ENCODE measurements at places on chromosomes 4 and X.
A peak's percentile ranks its signal among the peaks of the same experiment; 100 is the strongest.

DNA sequence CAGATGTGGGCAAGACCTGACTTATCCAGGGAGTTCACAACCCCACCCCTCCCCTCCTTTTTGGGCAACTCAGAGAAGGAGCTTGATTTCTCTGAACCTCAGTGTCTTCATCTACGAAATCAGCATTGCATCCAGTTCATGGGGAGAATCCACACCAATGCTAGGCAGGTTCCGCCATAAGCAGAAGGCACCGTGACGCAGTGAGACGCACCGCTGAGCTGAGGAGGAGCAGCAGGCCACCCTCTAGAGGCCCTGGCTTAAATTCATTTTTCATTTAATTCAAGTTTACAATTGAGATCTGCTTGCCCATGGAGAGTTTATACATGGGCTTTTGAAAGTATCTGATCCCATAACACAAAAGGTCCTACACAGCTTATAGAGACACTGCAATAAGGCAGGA lies 55.7 kb downstream of the CPZ start:
- no peak for DNase-seq

DNA sequence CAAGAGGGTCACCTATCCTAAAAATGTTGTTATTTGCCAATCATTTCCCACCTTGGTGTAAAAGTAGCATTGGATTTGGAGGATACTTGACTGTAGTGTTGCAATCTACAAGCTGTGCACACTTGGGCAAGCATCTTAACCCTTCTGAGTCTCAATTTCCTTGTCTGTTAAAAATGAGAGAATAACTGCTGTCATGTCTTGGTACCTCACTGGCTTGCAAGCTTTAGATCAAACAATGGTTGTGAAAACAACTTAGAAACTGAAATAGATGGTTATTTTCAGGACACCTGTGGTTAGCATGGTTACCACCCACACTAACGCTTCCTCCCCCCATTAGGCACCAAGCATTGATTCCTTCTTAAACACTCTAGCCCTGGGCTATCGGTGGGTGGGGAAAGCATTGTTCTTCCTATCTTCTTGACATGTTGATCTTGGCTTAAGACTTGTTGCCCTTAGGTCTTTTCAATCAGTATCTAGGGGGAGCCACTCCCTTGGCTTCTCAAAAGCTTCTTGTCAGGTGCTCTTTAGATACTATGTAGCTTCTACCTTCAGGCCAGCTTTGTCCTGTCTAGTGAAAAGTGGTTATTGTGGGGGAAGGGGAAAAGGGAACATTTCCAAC lies 10.6 kb upstream of the AMOT start:
- DNase-seq = no peak

- no peak for DNase-seq
Measured at GRCh38 chrX:108412783-108413182, 25.4 kb downstream of the COL4A6 start.

DNA sequence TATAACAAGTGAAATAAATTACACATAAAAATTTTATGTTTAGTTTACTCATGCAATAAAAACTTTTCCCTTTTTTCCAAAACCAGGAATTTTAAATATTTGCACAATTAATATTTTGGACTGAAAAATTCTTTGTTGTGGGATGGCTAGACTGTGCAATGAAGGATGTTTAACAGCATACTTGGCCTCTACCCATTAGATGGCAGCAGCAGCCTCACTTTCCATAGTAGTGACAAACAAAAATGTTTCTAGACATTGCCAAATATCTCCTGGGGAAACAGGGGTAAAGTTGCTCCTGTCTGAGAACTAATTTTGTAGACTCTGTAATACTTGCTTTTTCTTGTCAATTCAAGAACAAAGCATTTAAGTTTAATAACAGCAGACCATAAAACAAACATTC lies 49.8 kb downstream of the SCLT1 start:
- no peak for DNase-seq

DNA sequence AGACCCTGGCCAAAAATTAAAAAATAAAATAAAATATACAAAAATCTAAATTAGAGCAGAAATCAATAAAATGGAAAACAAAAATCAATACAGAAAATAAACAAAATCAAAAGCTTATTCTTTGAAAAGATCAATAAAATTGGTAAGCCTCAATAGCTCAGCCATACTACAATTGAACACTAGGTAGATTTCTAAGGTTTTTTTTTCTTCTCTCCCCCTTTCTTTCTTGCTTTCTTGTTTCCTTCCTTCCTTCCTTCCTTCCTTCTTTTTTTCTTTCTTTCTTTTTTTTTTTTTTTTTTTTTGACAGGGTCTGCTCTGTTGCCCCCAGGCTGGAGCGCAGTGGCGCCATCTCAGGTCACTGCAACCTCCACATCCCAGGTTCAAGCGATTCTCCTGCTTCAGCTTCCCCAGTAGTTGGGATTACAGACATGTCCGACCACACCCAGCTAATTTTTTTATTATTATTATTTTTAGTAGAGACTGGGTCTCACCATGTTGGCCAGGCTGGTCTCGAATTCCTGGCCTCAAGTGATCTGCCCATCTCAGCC lies 23.4 kb upstream of the PPP3CA start:
- no peak for DNase-seq

- no peak for DNase-seq
Measured at GRCh38 chr4:110854021-110854678, 231.3 kb upstream of the PITX2 start.

DNA sequence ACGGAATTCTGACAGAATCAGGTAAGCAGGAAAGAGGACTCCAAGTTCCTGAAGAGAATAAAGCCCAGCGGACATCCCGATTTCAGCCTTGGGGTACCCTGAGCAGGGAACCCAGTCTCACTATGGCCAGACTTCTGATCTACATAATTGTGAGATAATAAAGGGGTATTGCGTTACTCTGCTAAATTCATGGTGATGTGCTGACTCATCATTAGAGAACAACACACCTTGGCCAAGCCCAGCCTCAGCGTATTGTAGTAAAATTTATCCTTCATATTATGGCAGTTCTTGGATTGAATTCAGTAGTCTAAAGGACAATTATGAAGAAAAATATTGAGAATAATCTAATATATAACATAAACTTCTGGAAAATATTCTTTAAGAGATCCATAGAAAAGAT lies 170.2 kb upstream of the MAD2L1 start:
- no peak for DNase-seq

DNA sequence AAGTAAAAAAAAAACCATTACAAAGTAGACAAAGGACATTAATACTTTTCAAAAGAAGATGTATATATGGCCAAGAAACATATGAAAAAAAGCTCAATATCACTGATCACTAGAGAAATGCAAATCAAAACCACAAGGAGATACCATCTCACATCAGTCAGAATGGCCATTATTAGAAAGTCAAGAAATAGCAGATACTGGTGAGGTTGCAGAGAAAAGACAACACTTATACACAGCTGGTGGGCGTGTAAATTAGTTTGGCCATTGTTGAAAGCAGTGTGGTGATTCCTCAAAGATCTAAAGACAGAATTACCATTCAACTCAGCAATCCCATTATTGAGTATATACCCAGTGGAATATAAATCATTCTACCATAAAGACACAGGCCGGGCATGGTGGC lies 39.3 kb downstream of the TASL start:
- no peak for DNase-seq

- DNase-seq = no peak
Measured at GRCh38 chr4:106835919-106836318, 200.2 kb downstream of the DKK2 start.

GRCh38 chr4:128287141-128287870 lies at the start of gene PGRMC2:
PGRMC2 (minus strand) TSS chr4:128287813; CDS start chr4:128287790, 23 bp downstream.
- peak; percentile 61 for DNase-seq

GRCh38 chrX:123607270-123607669 lies 125.6 kb downstream of the THOC2 start:
- DNase-seq = no peak

All from SK-N-SH (cell line).